ENCODE measurements at places on chromosomes 7 and 10.
A peak's percentile ranks its signal among the peaks of the same experiment; 100 is the strongest.

GRCh38 chr10:61692447-61693010, 29.8 kb downstream of the CABCOCO1 start:
- no peak for DNase-seq

DNA sequence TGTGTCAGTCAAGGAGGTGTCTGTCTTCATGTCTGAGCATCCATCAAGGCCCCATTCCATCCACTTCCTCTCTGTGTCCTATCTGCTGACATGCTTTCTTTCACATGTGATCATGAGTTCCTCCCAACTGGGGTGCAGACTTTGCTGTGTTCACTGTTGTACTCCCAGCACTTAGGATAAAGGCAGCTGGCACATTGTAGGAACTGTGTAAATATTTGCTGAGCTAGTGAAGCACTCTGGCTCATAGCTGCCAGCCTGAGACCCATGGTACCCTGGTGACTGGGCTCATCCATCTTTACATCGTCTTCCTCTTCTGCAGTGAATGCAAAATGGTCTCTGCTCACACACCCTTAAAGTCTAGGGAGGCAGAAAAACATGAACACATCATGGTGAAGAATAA, 242.2 kb upstream of the IGFBP3 start:
- DNase-seq: no peak

DNA sequence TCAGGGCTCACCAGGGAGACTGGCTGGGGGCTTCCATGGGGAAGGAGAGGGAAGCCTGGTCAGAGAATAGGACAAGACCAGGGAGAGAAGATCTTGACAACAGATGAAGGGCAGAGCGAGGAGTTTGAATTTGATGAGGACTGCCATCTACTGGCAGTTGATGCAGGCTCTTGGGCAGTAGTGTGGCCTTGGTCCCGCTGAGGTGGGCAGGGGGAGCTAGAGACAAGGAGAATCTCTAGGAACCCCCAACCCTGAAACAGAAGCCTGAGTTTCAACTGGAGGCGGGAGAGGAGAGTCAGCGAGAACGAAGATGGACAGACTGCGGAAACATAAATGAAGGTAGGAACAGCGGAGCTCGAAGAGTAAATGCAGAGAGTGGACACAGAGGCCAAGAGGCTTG, 81.0 kb downstream of the PPP1R3C start:
- DNase-seq: no peak

GRCh38 chr7:4325732-4326131, 356.4 kb upstream of the FOXK1 start:
- no peak for DNase-seq

DNA sequence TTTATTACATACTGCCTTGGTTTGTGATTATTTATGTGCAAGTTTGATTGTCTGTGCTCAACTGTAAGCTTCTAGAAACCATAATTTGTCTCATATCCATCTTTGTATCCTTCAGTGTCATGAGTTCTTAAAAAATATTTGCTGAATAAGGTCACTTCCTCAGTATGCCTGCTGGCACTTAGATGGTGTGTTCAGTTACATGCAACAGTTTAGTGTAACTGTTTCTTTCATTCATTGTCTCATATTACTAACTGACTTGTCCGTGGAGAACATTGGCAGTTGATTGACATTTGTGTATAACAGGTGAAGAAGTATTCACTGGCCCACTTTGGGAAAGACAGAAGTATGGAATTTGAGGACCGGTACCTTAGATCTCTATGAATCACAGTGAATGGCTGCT, 236.9 kb downstream of the PRKG1 start:
- no peak for DNase-seq

- DNase-seq: no peak
Measured at GRCh38 chr10:133010095-133010842, 67.9 kb upstream of the CFAP46 start.

DNA sequence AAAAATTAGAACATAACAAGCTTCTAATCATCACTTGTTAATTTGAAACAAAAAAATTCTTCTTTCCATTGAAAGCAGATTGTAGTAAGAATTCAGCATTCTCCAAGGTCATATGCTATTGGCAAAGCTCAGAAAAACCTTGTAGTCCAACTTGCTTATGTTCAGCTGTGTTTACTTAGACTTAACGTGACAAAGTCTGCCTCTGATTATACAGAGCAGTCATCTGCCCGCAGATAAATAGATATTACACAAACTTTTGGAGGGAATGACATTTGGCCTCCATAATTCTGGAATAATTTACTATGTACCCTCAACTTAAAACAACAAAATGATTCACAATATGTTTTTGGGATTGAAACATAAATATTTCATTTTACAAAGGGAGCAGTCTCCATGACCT, 45.8 kb downstream of the MKX start:
- DNase-seq: no peak

DNA sequence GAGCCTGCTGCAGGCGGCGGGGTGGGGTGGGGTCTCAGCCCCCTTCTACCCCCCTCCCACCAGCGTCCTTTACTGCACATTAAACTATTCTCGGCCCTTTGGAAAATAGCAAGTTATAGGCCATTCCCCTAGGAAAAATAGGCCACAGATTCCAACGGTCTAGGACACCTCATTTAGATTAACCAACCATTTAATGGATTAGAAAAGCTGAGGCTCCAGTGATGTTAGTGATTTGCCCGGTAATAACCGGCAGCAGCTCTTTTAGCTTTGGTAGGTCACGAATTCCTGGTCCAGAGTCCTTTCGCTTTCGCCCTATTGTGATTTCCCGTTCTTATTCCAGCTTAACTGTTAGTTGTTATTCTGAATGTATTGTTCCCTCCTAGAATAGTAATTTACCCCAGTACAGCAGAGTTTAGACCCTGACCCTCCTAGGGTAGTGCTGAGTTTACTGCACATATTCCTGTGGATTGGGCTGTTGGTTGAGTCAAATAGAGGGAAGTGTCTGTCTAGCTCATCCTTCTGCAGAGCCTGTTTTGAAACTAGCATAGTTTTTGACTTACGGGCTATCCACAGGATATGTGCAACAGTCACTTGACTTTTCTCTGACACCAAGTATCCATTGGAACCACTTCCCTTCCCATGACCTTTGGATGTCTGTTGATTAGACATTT, 754 bp downstream of the GSTO1 start:
- no peak for DNase-seq

- no peak for DNase-seq
Measured at GRCh38 chr7:28748933-28749584, 209.1 kb downstream of the TRIL start.

DNA sequence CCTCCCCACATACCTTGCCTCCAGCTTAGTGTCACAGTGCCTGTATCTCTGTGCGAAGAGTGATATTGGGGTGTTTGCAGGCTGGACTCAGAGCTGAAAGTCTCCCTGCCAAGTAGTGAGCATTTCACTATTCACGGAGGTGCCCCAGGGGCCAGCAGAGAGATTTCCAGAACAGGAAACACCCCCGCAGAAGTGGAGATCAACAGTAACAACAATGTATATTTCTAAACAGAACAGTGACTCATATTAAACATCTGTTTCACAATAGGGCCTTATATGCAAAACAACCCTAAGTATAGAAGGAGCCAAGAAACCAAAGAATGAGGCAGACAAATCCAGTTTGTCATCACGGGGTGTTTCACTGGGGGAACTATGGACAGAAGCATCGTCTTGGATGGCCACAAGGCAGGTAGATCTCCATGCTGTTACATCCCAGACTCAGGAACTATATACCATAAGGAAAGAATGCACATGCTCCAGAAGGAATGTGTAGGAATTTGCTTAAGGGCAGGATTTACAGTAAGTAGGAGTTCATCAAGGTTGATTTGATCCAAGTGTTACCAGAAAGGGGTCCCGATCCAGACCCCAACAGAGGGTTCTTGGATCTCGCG, 29.3 kb upstream of the CCL24 start:
- DNase-seq: no peak

DNA sequence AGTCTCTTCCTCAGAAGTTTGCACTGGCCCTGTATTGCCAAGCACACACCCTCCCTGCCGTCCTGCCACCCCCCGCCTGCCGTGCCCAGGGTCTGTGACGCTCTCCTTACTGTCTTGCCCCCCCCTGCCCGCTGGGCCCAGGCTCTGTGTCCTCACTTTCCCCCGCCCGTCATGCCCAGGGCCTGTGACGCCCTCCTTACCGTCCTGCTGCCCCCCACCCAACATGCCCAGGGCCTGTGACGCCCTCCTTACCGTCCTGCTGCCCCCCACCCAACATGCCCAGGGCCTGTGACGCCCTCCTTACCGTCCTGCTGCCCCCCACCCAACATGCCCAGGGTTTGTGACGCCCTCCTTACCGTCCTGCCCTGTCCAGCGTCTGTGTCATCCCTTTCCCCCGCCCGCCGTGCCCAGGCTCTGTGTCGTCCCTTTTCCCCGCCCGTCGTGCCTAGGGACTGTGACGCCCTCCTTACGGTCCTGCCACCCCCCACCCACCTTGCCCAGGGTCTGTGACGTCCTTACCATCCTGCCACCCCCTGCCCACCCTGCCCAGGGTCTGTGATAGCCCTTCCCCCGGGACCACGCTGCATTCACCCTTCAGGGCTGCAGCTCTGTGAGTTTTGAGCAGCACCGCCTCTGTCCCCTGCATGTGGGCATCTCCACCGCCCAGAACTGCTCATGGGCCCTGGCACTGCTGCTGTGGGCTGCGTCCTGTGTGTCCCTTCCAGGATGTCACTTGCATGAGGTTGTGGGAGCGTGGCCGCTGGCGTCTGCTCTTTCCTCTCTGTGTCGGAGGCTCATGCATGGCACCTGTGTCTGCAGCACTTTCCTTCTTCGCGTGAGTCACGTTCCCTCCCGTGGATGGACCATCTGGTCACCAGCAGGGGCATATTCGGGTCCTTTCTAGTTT, 19.3 kb upstream of the PRKAR1B start:
- DNase-seq: no peak

DNA sequence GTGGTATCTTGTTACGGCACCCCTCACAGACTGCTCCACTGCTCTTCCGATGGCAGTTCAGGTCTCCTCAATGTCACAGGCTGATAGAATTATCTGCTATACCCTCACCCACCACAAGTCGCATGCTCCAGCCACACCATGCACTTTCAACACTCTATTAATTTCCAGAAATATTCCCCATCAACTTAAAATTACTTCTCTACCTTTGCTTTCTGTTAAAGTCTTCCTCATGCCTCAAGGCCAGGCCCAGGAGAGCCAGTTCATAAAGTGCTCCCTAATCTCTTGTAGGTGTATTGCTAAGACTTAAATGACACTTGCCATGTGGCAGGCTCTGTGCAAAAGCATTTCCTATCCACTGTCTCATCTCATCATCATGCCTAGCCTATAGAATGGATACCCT, 105.9 kb upstream of the ARID5B start:
- DNase-seq: no peak

DNA sequence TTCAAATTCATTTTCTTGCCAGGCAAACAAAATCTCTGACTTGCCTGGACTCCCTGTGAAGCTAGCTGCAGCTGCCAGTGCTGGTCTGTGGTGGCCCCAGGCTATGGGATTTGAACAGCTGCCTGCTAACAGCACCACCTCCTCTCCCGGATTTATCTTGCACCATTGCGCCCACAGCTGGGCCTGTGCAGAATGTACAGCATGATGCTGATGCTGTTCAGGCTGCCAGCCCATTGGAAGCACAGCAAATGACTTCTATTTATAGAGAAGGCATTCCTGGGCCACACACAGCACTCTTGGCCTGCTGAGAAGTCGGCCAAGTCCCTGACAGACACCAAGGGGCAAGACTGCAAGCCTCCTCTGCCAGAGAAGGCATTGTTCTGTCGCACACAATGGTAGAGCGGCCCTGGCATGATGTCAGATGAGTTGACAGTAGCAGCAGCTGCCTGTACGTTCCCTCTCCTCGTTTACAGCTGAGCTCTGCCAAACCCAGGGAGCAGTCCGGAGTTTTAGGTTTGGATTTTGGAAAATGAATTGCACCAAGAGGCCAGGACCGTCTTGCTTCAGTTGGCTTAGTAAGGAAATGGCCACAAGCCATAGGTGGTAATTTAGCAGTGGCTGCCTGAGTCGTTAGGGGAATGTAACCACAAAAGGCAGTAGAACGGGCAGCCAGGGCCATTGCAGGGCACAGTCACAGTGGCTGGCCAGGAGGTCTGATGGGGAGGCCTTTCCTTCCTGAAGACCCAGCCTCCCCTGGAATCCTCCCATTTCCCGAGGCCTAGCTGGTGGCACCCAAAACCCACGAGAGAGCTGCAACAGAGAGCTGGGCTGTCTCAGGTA, 38.5 kb downstream of the MTURN start:
- DNase-seq: peak; percentile 86

DNA sequence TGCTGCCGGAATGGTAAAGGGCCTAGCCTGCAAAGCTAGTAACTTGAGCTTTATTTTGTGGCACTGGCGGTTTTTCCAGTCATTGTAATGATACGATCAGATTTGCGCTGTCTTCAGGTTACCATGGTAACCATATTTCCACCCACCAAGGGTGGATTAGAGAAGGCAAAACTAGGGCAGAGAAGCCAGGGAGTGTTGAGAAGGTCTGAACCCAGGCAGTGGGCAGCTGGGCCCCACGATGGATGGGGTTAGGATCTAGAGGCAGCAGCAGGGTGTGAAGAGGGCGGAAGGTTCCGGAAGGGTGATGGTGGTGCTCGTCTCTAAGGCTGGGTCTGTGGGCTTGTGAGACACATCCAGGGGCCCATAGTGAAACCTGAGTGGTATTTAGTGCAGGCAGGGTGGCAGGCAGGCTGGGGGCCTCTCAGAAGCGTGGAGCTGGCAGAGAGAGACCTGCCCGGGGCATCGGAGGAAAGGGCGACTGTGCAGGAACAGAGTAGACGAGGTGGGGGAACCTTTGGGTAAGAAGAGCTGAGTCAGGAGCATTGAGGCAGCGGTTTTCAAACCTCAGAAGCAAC, 87.9 kb upstream of the GTF2I start:
- DNase-seq: no peak

GRCh38 chr10:116300542-116300941, 23.7 kb upstream of the CCDC172 start:
- no peak for DNase-seq

DNA sequence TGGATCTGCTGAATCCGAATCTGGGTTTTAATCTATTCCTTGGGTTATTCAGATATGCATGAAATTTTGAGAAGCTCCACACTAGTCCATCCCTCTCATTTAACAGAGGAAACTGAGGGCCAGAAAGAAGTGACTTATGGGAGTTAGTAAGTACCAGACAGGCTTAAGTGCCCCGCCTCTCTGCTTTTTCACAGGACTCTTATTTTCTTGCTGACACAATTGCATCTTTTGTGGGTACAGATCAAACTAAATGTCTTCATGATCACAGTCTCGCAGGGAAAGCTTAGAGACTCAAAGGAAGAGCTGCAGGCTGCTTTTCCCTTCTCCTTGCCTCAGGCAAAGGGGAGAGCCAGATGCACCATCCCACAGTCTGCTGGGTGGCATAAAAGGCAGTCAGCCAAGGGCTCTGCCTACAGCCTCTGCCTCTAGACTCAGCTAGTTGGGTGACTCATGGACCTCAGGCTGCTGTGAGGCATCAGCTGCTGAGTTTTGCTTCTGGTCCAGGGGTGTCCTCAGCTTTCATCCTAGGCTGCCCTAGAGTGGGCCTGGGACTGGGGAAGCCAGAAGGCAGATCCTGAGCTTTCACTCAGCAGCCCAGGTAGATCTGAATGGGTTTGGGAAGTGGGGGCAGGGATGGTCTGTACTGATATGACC, 11.6 kb downstream of the GOLGA7B start:
- DNase-seq: no peak
